ENCODE measurements at places on chromosomes 11 and 22. TPM values are rescaled to one million over a fixed set of nuclear protein-coding genes. Genes with fewer than 3 reads are reported as not detected.

Gene PIWIL4
- total RNA-seq = not detected

Gene GNAZ
- 17.2 TPM for total RNA-seq

Gene XPNPEP3
- total RNA-seq = 8.7 TPM

Gene ANO5
- total RNA-seq = 1.6 TPM

Gene KCNJ5
- not detected for total RNA-seq

Gene GNG3
- total RNA-seq = not detected

Gene MAP6
- 1.6 TPM for total RNA-seq

Gene UNC93B1
- total RNA-seq = 34.7 TPM

Gene SMIM38
- total RNA-seq = not detected

Gene DNAJB7
- not detected for total RNA-seq

Gene SLC15A3
- 0.55 TPM for total RNA-seq

Gene CCDC73
- not detected for total RNA-seq

Gene NCAPH2
- 80.3 TPM for total RNA-seq

Gene SLC35F2
- total RNA-seq = 105 TPM

Gene RIC8A
- 98.9 TPM for total RNA-seq
